ENCODE measurements at places on chromosomes 12 and 14.

DNA sequence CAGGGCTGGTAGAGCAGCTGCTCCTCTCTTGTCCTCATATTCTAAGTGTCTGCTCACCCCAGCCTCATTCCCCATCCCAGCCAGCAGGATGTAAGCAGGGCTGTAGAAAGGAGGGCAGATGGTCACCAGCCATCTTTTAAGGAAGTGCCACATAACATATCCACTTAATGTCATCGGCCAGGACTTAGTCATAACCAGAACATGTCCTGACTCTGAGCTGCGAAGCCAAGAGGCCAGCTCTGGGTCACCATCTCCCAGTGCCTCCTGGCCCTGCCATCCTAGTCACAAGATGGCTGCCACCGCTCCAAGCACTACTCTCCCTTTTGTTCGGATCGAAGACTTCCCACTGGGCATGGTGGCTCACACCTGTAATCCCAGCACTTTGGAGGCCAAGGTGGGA lies 123.9 kb downstream of the PLXNC1 start:
- DNase-seq = no peak

DNA sequence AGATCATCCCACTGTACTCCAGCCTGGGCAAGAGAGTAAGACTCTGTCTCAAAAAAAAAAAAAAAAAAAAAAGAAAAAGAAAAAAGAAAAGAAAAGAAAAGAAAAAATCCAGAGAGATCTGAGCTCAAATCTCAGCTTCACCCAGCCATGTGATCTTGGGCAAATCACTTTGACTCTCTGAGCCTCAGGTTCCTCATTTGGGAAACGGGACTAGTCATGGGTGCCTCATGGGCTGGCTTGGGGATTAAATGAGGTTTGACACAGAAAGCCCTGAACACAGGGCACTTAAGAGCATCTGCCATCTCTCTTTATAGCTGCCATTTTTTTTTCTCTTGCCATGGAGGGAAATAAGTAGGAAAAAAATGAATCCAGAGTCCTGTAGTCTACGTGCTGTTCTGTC lies 86.2 kb upstream of the MYL2 start:
- no peak for DNase-seq

- no peak for DNase-seq
These were observed 51.4 kb downstream of the KICS2 start for GRCh38 chr12:64170730-64171129.

- DNase-seq = no peak
These were observed 69.2 kb downstream of the LIN7A start for GRCh38 chr12:80868576-80868975.

DNA sequence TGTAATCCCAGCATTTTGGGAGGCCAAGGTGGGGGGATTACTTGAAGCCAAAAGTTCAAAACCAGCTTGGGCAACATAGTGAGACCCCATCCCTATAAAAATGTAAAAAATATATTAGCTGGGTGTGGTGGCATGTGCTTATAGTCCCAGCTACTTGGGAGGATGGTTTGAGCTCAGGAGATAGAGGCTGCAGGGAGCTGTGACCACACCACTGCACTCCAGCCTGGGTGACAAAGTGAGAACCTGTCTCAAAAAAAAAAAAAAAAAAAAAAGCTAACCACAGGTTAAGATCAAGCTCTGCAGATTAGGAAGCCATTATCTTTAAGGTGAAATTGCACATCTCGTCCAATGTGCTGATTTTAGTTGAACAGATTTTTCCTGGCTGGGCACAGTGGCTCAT lies 23.7 kb upstream of the CERS5 start:
- no peak for DNase-seq

GRCh38 chr14:20580242-20580641 lies 7.6 kb downstream of the RNASE11 start:
- no peak for DNase-seq

DNA sequence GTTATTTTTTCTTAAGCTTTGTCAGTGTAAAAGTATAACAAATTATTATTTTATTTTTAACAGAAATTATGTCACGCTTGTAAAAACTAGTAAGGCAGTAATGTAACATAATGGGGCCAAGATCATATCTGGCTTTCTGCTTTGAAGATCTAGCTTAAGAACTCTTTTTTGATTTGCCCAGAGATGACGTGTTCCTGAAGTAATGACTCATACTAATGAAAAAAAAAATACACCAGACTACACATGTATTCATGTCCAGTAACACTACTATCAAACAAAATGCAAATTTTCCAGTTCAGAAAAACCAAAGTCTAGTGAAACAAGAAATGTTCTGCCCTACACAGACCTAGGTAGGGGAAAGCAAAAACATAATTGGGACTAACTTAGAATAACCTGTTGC lies 432.2 kb upstream of the ATXN7L3B start:
- no peak for DNase-seq

DNA sequence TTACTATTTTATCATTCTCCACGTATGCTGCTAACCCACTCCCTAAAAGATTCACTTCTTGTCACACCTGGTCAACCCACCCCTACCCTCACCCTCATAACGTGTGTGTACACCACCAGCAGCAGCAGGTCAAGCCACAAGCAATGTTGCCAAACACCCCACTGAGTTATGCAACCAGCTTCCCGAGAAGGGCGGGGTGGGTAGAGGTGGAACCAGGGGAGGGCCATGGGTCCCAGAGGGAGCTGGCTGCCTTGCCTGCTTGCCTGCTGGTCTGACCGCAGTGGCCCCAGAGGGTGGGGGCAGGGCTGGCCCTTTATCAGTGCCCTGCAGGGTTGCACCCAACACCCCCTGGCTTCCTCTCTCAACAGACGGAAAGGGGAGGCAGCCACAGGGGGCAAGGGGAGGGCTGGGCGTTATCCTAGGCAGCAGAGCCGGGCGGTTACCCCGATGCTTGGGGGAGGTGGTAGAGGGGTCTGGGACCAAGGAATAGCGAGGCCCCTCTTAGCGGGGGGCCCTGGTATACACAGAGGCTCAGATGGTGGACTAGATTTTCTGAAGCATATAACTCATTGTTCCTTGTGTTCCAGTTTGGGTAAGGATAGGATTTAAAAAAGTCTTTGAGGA lies 3.5 kb upstream of the NFE2 start:
- DNase-seq = no peak

Measured in HS-27A (cell line).